ENCODE measurements at places on chromosomes 12 and 14.

DNA sequence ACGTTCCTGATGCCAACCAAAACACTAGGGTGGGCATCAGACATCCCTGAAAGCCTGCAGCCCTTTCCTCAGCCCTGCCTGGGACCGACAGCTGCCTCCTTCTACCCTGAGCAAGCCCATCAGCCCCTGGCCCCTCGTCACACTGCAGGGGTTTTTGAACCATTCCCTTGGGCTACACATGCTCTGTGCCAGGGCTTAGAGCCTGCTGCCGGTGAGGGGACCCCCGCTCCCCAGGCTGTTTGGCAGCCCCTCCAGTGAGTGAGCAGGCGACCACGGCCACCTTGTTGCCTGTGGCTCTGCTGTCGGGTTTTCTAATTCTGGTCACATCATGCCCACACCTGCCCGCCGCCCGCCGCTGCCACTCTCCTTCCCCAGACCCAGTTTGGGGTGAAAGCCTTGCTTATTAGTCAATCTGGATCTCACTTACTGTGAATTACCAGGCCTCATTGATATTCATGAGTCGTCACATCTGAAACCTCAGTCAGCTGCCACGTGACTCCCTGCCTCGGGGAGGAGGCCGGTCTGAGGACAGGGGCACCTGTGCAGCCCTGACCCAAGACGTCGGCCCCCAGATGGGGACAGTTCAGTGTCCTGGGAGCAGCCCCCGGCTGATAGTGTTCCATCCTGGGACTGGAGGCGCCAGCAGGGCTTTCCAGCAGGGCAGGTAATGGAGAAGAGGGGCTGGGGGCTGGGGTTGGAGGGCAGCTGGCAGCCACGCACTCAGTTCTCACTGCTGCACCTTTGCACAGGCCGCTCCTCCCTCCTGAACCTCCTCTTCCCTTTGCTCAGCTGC lies 163.0 kb downstream of the RBM19 start:
- no peak for DNase-seq

DNA sequence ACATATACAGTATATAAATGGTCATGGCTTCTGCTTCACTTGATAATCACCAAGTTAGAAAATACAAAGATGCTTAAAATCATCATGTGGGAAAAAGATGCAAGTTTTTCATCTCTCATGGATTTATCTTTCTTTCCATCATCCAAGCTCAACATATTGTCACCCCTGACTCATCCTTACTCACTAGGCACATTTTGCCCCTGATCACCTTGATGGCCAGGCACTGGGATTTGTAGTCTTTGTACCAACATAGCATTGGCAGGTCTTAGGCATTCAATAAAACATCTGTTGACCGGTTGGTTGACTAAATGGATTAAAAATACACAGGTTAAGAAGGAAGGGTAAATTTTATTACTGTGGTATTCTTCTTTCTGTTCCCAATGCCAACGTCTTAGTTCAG lies 28.1 kb downstream of the KLHDC2 start:
- DNase-seq = no peak

GRCh38 chr12:108310489-108310888 lies 28.6 kb downstream of the CMKLR1 start:
- no peak for DNase-seq

DNA sequence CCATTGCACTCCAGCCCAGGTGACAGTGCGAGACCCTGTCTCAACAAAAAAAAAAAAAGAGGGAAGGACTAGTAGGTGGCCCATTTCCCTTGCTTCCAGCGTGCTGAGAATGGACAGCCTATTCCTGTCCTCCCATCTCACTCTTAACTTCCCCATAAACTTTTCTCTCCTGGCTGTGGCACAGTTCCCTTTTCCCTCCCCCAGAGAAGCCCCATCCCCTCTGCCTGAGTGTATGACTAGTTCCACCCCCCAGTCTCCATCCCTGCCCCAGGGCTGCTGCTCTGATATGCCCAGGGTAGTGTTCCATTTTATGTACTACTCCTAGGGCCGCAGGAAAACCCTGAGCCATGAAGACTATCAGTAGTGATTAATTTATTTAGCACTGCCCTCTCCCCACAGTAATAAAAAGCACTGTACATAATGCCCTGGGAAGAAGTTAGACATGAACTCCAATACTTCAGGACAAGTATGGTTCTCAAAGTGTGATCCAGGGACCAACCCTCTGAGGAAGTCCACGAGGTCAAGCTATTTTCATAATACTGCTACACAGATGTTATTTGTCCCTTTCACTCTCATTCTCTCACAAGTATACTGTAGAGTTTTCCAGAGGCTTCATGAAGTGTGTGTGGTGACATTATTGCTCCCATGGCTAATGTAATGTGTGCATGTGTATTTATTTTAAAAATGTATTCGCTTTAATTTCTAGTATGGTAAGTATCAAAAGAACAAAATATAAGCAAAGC lies 11.5 kb upstream of the CHD4 start:
- no peak for DNase-seq

- DNase-seq = no peak
Measured at GRCh38 chr12:53051058-53051880, 1.4 kb downstream of the TNS2 start.

DNA sequence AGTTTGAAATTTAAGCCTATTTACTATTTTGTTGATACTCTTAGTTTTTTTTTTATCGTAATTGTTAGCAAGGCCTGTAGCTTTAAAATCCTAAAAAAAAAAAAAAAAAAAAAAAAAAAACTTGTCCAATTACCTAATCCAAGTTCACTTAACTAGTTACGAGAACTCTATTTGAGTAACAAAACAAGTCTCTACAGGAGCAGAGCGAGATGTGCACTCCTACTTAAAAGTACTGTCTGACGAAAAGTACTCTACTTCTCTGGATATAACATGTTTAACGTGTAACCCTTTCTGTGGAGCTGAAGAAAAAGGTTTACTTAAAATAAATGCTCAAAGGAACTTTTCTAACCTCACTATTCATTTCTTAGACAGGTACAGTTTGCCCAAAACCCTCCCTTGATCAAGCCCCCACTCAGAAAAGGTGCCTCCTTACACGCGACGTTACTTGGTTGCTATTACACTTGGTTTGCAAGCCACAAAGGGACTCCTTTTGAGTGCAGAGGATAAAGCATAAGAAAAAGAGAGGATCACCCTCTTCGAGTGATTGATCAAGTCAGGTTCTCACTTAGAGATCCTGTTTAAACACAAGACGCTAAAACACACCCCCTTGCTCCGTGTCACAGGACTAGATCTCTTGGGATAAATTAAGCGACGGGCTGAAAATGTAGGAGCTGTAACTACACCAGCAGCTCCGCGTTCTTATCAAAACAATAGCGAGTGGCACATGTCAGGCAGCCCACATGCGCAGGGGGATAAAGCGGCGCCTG lies 2.2 kb downstream of the BAZ1A start:
- no peak for DNase-seq

GRCh38 chr14:50762001-50762930 lies 68.7 kb downstream of the NIN start:
- no peak for DNase-seq

GRCh38 chr14:39812532-39813320 lies 380.5 kb upstream of the FBXO33 start:
- no peak for DNase-seq

DNA sequence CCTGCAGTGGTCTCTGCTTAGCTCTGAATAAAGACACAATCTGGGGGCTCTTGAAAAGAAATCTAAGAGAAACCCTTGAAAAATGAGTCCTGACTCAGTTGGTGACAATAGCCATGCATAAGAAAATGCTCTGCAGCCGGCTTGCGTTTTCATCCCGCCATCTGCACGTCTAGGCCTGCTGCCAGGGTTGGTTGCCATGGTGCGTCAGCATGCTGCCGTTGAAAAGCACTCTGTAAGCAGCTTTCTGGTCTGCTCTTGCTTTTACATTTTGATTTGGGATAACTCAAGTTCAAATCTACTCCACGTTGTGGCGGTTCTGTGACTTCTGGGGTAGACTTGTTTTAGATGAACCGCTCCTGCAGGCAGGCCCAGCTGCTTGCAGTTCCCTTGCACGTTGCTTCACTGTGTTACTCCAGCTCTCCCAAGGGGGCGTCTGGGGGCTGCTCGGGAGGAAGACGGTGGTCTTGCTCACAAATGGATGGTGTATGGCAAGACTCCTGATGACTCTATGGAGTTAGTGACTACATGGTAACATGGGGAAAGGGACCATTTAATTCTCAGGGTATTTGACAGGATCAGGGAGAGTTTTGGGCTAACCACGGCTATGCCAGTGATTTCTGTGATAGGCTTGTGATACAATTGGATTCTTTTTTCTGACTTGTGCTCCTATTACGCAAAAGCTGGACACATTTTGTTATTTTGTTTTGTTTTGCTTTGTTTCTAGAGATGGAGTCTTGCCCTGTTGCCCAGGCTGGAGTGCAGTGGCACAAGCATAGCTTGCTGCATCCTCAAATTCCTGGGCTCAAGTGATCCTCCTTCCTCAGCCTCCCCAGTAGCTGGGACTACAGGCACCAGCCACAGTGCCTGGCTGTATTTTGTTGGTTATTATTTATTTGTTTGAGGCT lies 15.8 kb downstream of the WNT5B start:
- DNase-seq = no peak

GRCh38 chr14:65352964-65353530 lies 59.5 kb upstream of the FUT8 start:
- DNase-seq = no peak

DNA sequence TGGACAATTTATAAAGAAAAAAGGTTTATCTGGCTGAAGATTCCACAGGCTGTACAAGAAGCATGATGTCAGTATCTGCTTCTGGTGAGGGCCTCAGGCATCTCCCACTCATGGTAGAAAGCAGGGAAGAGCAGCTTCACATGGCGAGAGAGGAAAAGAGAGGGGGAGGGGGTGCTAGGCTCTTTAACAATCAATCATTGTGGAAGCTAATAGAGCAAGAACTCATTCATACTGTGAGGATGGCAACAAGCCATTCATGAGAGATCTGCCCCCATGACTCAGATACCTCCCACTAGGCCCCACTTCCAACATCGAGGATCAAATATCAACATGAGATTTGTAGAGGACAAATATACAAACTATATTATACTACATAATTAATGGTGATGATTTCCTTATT lies 361.9 kb upstream of the FAR2 start:
- no peak for DNase-seq

DNA sequence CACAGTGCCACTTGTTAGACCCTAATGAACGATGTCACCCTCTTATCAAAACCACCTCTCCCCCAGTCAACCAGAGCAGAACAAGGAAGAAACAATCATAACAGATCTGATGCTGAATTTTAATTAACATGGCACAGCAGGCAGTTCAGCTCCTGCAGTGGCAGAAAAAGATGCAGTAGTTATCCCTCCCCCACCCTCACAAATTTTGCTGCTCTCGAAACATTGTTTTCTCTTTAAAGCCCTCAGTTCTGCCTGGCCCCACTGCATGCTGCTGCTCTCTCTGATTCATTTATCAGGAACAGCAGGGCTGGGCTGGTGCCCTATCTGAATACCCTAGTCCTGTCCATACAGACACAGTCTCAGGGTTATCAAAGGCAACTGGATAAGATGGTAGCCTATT lies 12.2 kb downstream of the CCDC175 start:
- no peak for DNase-seq

Data from effector memory CD8-positive, alpha-beta T cell (primary cell).